ENCODE measurements at places on chromosomes 13 and 19. TPM values are rescaled to one million over a fixed set of nuclear protein-coding genes. Genes with fewer than 3 reads are reported as not detected.

DNA sequence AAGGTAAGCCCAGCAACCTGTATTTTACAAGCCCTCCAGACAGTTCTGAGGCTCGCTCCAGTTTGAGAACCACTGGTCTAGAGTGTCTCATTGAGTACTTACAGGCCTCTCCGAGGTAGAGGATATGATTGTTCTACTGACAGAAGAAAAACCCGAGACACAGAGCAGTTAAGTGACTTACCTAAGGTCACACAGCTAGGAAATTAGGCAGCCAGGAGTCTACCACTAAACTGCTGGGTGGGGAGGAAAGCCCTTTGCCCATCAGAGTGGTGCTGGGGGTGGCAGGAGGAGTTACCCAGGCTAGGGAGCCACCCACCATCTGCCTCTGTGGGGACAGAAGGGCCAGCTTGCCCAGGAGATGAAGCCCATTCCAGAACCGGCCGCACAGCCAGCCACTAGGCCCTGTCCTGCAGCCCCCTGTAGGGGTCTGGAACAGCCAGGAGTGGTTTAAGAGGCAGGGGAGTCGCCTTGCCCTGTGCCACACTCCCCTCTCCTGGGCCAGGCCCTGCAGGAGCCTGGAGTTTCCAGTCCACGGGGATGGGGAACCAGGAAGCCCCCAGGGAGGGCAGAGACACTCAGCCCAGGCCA, 703 bp downstream of the RASGRP4 start:
- no peak overlapping the region for H3K4me3 ChIP-seq
- H3K27me3 ChIP-seq = peaks cover 36% of the 10 kb centered on the region
- H3K27ac ChIP-seq = no peak overlapping the region
- no peaks in the 10 kb centered on the region for H3K36me3 ChIP-seq
- no peaks in the 10 kb centered on the region for H3K4me1 ChIP-seq

Gene ATXN8OS
- polyA plus RNA-seq = not detected

Gene PLPPR2
- polyA plus RNA-seq = 50.2 TPM

GRCh38 chr13:22108283-22108942, 437.5 kb downstream of the FGF9 start:
- peak; percentile 59 for DNase-seq
- H3K27ac ChIP-seq = peak overlapping the region; percentile 23
- no peaks in the 10 kb centered on the region for H3K27me3 ChIP-seq
- H3K36me3 ChIP-seq = no peaks in the 10 kb centered on the region
- peaks cover 18% of the 10 kb centered on the region for H3K4me1 ChIP-seq

DNA sequence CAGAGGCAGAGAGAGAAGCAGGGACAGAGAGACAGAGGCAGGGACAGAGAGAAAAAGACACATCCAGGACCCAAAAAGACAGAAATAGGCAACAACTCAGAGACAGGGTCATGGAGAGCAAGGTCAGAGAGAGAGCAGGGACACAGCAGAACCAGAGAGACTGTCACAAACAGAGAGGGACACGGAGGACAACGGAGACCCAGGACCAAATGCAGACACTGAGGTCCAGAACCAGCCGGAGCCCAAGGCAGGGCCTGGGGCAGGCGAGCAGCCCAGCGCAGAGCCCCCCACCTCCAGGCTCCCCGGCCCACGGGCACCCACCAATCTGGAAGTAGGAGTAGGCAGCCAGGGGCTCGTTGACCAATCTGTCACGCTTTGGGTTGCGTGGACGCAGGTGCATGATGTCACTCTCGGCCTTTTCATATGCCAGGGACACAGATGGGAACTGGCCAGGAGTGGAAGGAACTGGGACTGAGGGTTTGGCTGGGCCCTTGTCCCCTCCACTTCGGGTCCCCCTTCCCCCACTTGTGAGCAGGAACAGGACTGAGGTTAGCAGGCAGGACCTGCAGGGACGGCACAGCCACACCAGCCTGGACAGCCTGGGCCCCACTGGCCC, 8.1 kb downstream of the TMEM147 start:
- no peak overlapping the region for H3K27ac ChIP-seq
- no peaks in the 10 kb centered on the region for H3K4me1 ChIP-seq
- peaks cover 22% of the 10 kb centered on the region for H3K27me3 ChIP-seq
- H3K4me3 ChIP-seq = no peak overlapping the region
- DNase-seq = no peak
- peaks cover 2% of the 10 kb centered on the region for H3K36me3 ChIP-seq

Gene ELANE
- 0.27 TPM for polyA plus RNA-seq

Gene IRGC
- polyA plus RNA-seq = not detected

DNA sequence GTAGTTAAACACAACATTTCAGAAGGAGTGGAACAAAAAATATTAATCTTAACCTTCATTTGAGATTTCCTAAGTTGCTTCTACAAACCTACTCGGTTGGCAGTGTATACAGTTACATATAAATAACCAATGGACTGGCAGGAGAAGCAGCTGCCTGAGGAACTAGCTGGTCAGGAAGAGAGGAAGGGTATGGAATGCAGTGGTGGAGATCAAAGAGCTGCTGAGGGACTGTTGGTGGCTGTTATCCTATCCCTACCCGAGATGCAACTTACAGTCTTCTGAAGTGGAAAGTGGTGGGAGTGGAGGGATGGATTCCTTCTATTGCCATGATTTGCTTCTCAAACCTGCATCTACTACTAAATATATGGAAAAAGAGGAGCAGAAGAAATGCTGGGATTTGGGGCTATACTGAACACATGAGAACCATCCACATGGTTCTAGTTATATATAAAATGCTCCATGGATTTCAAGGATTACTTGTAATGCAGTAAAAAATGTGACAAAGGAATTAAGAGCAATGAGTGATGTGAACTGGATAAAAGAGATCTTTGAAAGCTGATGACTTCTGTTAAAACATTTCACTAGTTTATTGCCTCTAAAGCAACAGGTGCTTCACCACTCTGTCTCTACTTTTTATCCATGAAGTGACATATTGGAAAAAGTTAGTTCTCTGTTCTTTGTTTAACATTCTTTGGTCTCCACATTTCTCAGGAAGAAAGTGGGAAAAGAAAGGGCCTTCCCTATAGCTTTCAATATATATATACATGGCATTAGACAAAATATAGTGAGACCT, 29.9 kb downstream of the MICU2 start:
- H3K4me3 ChIP-seq = no peak overlapping the region
- no peaks in the 10 kb centered on the region for H3K27me3 ChIP-seq
- DNase-seq = no peak
- H3K27ac ChIP-seq = no peak overlapping the region

Gene ABCC4
- 16.6 TPM for polyA plus RNA-seq

DNA sequence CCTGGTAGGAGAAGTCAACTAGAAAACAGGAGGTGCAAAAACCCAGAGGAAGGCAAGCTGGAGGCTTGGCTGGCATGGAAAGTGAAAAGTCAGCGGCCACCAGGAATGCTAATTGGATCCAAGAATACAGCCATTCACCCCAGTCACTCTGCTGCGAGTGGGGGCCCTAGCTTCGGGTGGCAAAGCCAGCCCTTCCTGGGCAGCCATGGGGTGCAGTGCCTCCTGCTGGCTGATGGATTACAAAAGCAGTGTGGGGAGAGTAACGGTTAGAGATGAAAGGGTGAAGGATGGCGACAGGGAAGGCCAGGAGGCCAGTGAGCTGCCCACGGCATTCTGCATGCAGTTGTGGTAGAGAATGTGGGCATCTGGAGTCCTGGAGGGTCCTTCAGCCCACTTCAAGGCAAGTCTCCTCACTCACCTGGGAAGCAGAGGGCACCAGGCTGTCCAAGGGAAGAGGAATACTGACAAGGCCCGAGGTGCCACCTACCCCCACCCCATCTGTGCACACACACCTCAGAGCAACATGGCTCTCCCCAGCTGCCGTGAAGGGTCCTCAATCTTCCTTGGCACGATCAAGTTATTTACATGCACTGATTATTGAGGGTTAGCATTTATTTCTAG, 20.3 kb upstream of the EPHX3 start:
- peaks cover 45% of the 10 kb centered on the region for H3K4me1 ChIP-seq
- H3K4me3 ChIP-seq = no peak overlapping the region
- peaks cover 59% of the 10 kb centered on the region for H3K36me3 ChIP-seq
- H3K27me3 ChIP-seq = no peaks in the 10 kb centered on the region
- DNase-seq = peak; percentile 45

Gene ZNF333
- polyA plus RNA-seq = 8.2 TPM

Gene ZC3H13
- 7.7 TPM for polyA plus RNA-seq

- peaks cover 6% of the 10 kb centered on the region for H3K36me3 ChIP-seq
- peak; percentile 92 for DNase-seq
- no peak overlapping the region for H3K27ac ChIP-seq
- no peak overlapping the region for H3K4me3 ChIP-seq
Observed at GRCh38 chr13:27644302-27644701, 22.6 kb downstream of the POLR1D start.

Gene ZNF628
- 1.9 TPM for polyA plus RNA-seq

DNA sequence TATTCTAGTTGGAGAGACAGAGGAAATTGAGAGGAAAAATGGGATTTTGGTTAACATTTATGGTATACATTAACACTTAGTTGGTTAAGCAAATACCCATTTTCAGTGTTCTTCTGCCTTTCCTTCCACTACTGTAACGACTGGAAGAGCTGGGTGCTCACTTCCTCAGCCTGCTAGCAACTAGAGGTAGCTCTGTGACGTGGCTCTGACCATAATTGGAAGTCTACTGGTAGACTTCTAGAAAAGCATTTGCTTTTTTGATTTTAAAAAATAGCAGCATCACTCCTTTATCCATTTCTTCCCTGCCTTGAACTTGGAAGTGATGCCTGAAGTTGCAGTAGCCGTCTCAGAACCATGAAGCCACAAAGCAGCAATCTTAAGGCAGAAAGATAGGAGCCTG, 15.9 kb downstream of the NHLRC3 start:
- no peak overlapping the region for H3K4me3 ChIP-seq
- H3K27me3 ChIP-seq = no peaks in the 10 kb centered on the region
- no peak overlapping the region for H3K27ac ChIP-seq
- H3K36me3 ChIP-seq = no peaks in the 10 kb centered on the region

GRCh38 chr19:10872546-10873107, 1.3 kb downstream of the CARM1 start:
- no peak for DNase-seq
- H3K4me1 ChIP-seq = peaks cover 6% of the 10 kb centered on the region
- no peaks in the 10 kb centered on the region for H3K36me3 ChIP-seq
- H3K27ac ChIP-seq = peak overlapping the region; percentile 81
- H3K27me3 ChIP-seq = no peaks in the 10 kb centered on the region

Gene KCTD4
- 0.53 TPM for polyA plus RNA-seq

Gene C13orf42
- polyA plus RNA-seq = not detected

DNA sequence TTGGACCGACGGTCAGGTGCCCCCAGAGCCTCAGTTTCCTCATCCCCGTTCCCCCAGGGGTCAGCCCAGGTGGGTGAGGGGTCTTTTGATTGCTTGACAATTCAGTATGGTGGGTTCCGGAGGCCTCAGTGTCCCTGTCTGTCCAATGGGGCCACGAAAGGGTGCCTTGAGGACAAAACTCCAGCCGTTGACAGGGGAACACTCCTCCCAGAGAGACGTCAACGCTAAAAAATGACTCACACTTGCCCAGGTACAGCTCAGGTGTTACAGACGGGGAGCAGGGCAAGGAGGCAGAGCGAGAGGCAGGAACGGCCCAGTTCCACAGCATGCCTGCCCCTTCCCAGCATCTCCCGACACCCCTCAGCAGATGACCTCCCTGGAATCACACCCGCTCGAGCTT, 1.8 kb downstream of the TNFAIP8L1 start:
- no peak overlapping the region for H3K4me3 ChIP-seq
- H3K4me1 ChIP-seq = peaks cover 4% of the 10 kb centered on the region
- DNase-seq = no peak
- H3K27me3 ChIP-seq = no peaks in the 10 kb centered on the region
- H3K36me3 ChIP-seq = no peaks in the 10 kb centered on the region
- H3K27ac ChIP-seq = no peak overlapping the region

Gene TMEM255B
- 1.1 TPM for polyA plus RNA-seq

DNA sequence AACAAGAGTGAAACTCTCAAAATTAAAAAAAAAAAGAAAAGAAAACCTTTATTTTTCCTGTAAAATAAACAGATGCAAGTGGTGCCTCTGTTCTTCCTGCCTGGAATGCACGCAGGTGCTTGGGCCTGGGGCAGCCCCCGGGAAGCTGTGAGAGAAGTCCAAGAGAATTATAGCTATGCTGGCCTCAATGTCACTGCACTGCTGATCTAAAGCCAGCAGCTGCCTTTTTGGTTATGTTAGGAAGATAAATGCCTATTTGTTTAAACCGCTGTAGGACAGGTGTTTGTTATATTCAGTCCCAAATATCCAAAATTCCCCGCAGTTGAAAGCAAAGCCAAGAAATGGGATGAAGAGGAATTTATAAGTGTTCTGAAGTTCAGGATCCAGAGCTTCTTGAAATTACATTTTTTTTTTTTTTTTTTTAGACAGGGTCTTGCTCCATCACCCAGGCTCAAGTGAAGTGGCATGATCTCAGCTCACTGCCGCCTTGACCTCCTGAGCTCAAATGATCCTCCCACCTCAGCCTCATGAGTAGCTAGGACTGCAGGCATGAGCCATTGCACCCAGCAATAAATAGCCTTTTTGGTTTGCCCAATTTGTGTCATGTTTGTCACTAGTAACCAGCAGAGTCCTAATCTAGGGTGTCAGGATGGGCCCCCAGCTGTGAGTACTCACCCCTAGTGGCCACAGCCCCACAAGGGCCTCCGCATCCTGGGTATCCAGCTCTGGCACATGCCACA, 2.2 kb downstream of the RINL start:
- peaks cover 2% of the 10 kb centered on the region for H3K36me3 ChIP-seq
- H3K27ac ChIP-seq = no peak overlapping the region
- no peaks in the 10 kb centered on the region for H3K4me1 ChIP-seq
- DNase-seq = no peak

- H3K4me3 ChIP-seq = no peak overlapping the region
- no peak for DNase-seq
- H3K4me1 ChIP-seq = no peaks in the 10 kb centered on the region
- H3K27ac ChIP-seq = no peak overlapping the region
- H3K27me3 ChIP-seq = peaks cover 33% of the 10 kb centered on the region
Observed at GRCh38 chr19:3857449-3858003, 11.3 kb downstream of the ZFR2 start.

Gene VSTM2B
- polyA plus RNA-seq = not detected

Gene C3
- polyA plus RNA-seq = 0.36 TPM

DNA sequence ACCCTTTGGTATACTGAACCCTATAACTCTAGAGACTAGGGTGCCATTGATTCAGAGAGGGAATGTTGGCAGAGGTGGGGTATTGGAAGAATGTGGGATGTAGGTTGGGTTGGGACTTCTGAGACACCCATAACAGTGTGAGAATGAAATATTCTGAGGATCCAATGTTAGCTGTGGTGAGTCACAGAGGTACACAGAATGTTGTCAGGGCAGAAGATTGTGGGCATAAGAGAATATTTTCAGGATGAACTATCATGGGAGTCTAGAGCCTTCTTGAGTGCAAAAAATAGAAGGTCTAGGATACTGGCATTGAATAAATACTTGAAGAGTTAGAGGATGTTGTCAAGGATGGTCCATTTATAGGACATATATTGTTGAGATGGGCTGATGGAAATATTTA, 9.0 kb downstream of the KLK13 start:
- H3K4me3 ChIP-seq = no peak overlapping the region
- no peaks in the 10 kb centered on the region for H3K4me1 ChIP-seq
- H3K36me3 ChIP-seq = no peaks in the 10 kb centered on the region
- no peaks in the 10 kb centered on the region for H3K27me3 ChIP-seq
- no peak overlapping the region for H3K27ac ChIP-seq

DNA sequence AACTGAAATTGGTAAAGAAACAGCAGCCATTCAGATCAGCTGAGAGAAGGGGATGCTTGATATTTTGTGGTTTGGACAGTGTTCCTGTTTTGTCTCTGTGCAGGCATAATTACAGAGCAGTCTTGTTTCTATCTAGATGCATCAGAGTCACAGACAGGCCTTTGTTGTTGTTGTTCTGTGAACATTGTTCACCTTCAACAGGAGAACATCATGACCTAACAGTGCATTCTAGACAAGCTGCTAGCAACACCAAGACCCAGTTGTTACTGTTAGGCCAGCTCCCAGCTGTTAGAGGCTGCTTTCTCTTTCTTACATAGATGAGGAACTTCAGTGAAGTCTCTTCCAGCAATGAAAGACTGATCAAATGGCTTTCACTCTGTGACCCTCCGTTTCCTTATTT, 8.5 kb upstream of the LSR start:
- no peak overlapping the region for H3K4me3 ChIP-seq
- H3K27me3 ChIP-seq = no peaks in the 10 kb centered on the region
- no peaks in the 10 kb centered on the region for H3K4me1 ChIP-seq
